ENCODE measurements at places on chromosomes 13 and 19.

DNA sequence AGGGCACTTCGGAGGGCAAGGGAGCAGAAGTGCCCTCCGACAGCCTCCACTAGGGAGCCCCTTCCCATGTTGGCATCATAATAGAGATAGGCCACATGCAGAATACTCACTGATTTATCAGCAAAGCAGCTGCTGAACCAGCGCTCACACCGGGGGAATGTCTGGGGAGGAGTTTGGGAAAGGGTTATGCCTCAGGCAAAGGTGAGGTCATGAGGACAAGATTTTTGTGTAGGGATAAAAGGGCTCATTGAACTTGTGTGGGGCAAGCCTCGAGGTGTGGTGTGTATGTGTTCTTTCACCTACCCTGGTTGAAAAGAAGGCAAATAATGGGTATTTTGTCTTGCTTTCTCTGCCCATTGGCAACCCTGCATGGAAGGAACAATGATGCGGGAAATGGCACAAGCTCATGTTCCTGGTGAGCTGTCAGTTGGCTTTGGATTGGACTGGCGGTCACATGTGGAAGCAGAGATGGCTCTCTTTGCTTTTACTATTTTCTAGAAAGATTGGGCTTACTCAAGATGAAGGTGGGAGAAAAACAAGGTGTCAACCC is 39.1 kb upstream of the SLC7A9 start:
- no peak for DNase-seq

DNA sequence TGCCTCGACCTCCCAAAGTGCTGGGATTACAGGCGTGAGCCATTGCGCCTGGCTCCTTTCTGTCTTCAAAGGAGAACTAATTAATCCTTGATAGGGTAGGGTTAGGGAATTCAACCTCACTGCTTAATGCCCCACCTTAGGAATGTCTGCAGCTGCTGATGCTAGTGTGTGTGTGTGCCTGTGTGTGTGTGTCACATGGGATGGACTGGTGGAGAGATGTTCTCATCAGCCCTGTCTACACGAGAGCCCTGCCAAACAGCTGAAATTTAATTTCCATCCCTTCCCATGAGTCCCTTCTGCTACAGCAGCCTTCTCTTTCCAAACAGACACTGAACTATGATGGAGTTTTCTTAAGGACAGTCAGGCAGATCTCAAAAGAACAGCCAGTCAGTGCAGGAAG is 46.5 kb upstream of the CLDN10 start:
- DNase-seq = no peak

- no peak for DNase-seq
Measured at GRCh38 chr13:103557878-103558277, 491.7 kb upstream of the SLC10A2 start.

DNA sequence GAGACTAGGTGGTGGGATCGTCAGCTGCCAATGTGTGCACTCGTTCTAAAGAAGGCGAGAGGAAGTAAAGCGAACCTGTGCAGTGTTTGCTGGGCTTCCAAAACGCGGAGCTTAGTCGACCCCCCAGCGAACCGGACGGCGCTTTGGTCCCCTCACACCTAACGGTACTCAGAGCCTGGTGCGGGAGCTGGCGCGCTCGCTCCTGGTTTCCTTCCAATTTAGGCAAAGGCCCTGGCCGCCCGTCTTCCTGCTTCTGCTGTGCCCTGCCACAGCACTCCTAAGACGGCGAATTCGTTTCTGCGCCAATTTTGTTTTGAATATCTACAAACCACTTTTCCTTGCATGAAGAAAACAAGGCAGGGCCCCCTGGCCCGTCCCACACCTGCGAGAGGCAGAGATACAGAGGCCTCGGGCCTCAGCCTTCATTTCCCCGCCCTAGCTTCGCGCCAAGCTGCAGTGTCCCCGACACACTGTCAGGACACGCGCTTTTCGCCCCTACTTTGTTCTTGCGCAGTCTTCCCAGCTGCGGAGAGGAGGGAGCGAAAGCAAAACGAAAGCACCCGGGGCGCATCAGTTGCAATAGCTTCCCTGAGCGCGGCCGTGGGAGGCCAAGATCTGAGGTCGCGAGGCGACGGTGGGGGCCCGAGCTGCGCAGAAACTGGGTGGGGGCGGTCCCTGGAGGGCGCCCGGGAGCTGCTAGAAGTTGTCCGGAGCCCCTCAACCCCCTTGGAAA is 111.9 kb downstream of the KCNRG start:
- peak; percentile 64 for DNase-seq

- DNase-seq = no peak
Measured at GRCh38 chr19:48274173-48274572, 4.3 kb downstream of the ZNF114 start.

- no peak for DNase-seq
Measured at GRCh38 chr19:6687114-6687513, 17.2 kb upstream of the TNFSF14 start.

- no peak for DNase-seq
Measured at GRCh38 chr13:76164290-76164689, 528.2 kb downstream of the LMO7 start.

DNA sequence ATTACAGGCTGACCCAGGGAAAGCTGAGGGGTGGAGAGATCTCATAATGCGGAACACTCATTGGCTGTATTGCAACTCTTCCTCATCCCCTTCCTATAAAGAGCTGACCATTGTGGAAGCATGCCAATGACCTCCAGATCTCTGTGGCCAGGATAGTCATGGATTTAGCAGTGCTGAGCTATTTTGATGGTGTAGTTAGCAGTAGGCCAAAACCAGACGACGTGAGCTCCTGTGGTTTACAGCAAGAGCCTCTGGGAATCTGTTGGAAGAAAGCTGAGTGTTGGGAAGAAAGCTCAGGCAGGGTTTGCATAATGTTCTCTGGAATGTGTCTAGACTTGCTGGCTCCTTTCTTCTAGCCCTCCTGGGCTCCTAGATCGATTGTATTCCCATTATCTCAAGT is 187.5 kb upstream of the GPC6 start:
- DNase-seq = no peak

GRCh38 chr13:33353210-33353609 is 67.7 kb upstream of the STARD13 start:
- no peak for DNase-seq

GRCh38 chr13:104571161-104571892 is 1505.1 kb upstream of the SLC10A2 start:
- no peak for DNase-seq

GRCh38 chr13:73687929-73688328 is 446.3 kb downstream of the KLF12 start:
- no peak for DNase-seq

GRCh38 chr13:74246487-74246886 is 112.3 kb upstream of the KLF12 start:
- no peak for DNase-seq

DNA sequence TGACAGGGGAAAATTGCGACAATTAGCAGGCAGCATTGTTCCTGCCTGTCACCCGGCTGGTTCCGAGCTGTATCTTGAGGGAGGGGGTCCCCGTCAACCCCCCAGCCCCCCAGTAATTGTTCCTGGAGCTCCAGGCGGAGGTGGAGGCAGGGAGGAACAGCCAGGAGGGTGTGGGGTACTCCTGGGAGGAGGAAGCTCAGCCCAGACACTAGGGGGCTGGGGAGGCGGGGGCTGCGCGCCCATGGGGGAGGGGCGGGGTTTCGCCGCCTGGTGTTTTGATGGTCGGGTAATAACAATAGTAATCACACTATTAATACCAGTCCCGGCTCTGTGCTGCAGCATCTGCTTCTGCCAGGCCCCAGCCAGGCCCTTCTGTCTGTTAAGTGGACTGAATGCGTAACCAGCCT is 8.6 kb downstream of the NPAS1 start:
- no peak for DNase-seq

GRCh38 chr13:107124129-107124718 is 556.3 kb upstream of the ARGLU1 start:
- no peak for DNase-seq

GRCh38 chr19:1875646-1876495 is 9.4 kb downstream of the ABHD17A start:
- peak; percentile 84 for DNase-seq

- DNase-seq = no peak
Measured at GRCh38 chr13:101695870-101696516, 243.5 kb downstream of the ITGBL1 start.

GRCh38 chr19:56838909-56839651 is 1.4 kb downstream of the PEG3 start:
- DNase-seq = peak; percentile 17

GRCh38 chr13:78593652-78594455 is 9.5 kb downstream of the POU4F1 start:
- DNase-seq = no peak

DNA sequence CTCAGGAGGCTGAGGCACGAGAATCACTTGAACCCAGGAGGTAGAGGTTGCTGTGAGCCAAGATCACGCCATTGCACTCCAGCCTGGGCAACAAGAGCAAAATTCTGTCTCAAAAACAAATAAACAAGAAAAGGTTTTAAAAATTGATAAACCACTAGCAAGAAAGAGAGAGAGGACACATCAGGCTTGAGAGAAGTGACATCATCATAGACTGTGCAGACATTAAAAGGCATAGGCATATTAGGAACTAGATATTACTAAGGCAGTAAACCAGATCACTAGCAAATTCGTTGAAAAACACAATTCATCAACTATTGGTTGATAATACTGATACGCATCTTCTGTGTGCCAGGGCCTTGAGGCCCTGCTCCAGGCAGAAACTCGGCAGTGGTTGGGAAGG is 7.7 kb downstream of the A1BG start:
- DNase-seq = no peak

DNA sequence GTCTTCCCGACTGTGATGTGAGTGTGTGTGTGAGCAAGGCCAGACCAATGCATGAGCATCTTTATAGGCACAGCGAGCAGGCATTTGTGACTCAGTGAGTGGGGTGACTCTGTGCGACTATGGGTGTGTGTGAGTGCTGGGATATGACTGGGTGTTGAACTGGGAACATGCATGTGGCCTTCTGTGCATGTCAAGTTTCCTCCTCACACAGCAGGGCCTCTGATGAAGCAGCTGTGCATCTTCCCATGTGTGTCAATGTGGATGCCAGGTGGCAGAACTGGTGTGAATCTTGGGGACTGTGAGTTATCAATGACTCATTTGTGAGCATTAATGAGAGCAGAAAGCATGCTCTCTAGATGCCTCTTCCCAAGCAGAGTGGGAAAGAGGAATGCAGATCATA is 12.1 kb upstream of the LGALS14 start:
- DNase-seq = no peak

DNA sequence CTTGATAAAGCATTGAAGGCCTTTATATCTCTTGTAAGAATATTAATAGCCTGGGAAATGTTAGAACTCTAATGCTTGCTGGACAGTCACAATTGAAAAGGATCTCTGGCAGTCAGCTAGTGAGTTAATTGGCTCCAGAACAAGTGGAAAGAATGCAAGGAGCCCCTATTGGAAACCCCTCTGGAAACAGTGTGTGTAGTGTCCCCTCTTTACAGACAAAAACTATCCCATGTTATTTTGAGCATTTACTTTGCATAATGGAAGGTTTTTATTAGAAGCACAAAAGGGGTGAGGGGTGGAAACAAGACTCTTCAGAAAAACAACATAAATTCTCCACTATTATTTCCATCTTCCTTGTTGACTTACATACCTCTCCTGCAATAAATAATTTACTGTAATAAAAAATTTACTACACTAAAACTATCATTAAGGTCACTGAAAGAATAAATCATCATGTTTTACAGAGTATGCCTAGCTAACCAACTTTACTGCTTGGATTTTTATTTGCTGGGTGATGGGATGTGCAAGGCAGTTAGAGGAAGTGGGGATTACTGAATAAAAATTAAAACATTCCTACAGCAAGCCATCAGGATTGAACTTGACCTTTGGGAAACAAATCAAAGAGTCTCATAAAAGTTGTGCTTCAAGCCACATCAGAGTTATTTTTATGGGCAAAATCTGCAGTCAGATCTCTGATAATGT is 610.4 kb downstream of the TBC1D4 start:
- no peak for DNase-seq

GRCh38 chr13:31038834-31039552 is 106.5 kb downstream of the TEX26 start:
- DNase-seq = peak; percentile 27

DNA sequence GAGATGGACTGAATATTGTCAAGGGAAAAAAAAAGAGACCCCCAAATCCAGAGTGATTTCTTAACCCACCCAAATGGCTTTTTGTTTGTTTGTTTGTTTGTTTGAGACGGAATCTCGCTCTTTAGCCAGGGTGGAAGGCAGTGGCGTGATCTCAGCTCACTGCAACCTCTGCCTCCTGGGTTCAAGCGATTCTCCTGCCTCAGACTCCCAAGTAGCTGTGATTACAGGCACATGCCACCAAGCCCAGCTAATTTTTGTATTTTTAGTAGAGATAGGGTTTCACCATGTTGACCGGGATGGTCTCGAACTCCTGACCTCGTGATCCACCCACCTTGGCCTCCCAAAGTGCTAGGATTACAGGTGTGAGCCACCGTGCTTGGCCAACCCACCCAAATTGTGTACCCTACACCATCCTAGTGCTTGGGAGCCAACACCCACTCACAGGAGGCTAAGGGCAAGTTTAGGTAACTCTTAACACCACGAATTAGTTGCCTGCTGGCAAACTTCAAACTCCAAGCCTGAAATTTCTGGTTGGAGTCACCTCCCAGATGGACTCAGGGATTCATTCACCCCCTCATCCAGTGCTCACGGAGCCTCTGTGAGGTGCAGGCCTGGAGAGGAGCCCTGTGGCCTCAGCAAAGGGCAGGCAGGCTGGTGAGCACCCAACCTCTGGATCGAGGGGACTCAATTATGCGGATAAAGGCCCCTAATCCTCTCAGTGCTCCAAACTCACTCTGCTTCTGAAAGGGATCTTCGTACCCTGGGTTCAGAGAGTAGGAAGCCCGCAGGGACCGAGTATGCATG is 37.6 kb downstream of the ACTN4 start:
- DNase-seq = no peak

DNA sequence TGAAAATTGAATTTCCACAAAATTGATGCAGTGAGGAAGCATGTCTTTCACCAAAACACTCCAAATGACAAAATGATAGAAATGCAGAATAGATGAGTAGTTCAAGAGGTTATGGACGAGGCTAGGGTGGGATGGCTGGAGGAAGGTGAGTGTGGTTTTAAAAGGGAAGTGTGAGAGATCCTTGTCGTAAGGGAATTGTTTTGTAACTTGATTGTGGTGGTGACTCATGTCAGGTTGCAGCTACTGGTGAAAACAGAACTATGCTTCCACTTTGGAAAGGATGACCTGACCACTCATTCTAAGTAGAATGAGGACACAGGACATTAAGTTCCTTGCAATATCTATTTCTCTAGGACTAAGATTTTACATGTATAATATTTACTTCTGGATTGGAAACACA is 345.7 kb downstream of the MTUS2 start:
- no peak for DNase-seq

GRCh38 chr19:11495481-11495880 is 10.2 kb downstream of the ZNF653 start:
- no peak for DNase-seq
